Mesenchymal stem cell (in vitro differentiated cells and primary cell): ENCODE measurements at places on chromosomes 4 and X.

- peak; percentile 18 for DNase-seq
These were observed 26.0 kb downstream of the CAPN6 start for GRCh38 chrX:111244235-111244750.

DNA sequence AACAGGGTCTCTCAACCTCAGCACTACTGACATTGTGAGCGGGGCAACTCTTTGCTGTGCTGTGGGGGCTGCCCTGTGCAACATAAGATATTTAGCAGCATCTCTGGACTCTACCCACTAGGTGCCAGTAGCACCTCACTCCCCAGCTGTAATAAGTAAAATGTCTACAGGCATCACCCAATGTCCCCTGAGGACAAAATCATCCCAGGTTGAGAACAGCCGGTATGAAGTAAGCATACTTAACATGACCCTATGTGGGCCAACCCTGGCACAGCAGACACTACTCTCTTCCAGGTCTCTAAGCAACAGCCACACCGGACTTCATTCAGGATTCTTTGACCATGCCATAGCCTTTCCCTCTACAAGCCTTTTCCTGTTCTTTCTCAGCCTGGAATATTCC is 10.5 kb upstream of the MGST2 start:
- DNase-seq = peak; percentile 58

GRCh38 chrX:39199429-39199828 is 398.2 kb downstream of the MID1IP1 start:
- peak; percentile 11 for DNase-seq

DNA sequence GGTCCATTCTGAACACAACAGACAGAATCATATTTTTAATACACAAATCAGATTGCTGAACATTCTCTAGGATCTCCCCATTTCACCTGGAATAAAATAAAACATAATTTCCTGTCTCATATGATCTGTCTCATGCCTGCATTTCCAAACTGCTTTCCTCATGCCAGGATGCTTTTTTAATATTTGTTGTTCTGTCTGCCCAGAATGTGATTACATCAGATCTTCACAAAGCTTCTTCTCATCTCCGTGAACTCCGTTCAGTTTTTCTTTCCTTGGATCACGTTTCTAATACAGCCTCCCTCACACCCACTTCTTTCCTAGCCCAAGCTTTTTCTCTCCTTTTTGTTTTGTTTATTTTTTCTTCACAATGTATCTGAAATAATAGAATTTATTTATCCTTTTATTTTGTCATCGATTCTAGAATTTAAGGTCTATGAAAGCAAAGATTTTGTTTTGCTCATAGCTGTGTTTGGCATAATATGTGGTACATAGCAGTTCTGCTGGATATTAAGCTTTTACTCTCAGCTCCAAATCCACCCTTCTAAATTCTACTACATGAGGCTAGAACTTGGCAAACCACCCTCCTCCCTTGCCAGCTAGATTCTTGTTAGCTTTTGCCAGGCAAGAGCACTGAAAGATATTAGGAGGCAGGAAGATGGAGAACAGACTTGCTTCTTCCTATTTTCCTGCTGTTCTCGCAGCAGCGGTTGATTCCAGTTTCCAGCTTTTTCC is 165.5 kb upstream of the SLIT2 start:
- DNase-seq = no peak

DNA sequence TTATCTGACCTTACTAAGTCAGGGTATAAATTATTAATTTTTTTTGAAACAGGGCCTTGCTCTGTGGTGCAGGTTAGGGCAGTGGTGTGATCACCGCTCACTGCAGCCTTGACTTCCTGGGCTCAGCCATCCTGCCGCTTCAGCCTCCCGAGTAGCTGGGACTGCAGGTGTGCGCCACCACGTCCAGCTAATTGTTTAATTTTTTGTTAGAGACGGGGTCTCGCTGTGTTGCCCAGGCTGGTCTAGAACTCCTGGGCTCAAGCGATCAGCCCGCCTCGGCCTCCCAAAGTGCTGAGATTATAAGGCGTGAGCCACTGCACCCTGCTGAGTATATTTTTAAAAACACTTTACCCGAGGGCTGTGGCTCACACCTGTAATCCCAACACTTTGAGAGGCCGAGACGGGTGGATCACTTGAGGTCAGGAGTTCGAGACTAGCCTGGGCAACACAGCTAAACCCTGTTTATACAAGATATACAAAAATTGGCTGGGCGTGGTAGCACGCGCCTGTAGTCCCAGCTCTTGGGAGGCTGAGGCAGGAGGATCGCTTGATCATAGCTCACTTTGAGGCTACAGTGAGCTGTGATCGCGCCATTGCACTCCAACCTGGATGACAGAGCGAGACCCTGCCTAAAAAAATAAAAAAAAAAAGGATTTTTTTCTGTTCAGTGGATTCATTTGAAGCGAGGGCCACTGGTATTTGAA is 721 bp upstream of the TBC1D25 start:
- no peak for DNase-seq

GRCh38 chrX:13293700-13294099 is 26.2 kb downstream of the ATXN3L start:
- DNase-seq = no peak

DNA sequence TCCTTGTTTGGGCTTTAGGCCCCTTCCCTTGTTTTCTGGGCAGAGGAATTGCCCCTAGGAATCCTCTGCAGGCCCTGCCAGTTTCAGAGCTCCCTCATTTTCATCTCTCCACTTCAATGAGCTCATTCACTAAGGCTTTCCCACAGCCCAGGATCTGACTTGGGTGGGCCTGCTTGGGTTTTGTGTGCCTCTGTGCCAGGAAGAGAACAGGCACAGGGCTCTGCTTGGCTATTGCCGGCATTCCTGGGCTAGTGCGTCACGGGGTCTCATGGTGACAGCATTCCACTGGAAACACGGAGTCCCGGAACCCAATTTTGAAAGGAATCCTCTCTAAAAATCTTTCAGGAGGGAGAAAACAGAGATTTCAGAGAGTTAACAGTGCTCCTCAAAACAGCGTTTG is 150.5 kb downstream of the VCX3A start:
- DNase-seq = no peak

GRCh38 chr4:168487282-168488035 is 7.2 kb upstream of the DDX60L start:
- no peak for DNase-seq

DNA sequence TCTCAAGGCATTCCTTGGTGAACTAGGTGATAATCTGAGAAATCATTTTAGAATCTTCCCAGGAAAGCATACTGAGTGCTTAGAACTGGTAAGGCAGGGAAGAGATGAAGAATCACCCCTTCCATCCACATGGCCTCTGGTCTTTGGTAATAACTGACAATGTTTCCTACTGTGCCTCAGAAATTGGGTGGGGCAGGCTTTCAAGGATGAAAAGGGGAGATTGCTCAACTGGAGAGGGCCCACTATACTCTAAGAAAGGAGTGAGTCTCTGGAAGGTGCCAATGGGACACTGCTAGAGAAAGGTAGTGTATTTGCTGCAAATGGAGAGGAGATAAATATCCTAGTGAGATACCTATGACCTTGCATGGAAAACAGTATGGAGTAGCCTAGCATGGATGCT is 135.0 kb upstream of the SCML1 start:
- no peak for DNase-seq

DNA sequence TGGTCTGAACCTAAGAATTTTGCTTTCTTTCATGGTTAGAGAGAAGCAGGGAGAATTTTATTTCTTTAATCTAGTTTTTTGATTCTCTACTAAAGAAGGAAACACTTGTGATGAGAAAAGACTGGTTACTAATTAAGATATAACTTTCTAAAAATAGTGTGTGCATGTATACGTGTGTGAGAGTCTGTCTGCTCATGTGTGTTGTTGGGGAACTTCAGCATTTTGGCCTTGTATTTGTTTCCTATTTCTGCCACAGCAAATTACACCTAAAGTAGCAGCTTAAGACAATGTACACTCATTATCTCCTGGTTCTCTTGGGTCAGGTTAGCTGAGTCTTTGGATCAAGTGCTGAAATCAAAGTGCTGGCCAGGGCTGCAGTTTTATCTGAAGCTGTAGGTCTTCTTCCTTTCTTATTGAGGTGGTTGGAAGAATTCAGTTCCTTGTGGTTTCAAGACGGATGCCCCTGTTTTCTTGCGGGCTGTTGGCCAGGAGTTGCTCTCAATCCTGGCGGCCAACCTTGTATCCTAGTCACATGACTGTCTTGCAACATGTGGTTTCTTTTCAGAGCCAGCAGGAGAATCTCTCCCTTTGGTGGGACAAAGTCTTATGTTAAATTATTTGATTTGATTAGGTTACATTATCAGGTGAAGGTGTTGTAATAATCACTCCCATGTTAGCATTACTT is 188.4 kb upstream of the CLNK start:
- no peak for DNase-seq

- DNase-seq = no peak
These were observed 376.8 kb downstream of the BCOR start for GRCh38 chrX:39720945-39721344.

GRCh38 chr4:34766935-34767334 is 1477.4 kb downstream of the ARAP2 start:
- no peak for DNase-seq

- DNase-seq = no peak
These were observed 541.8 kb upstream of the SMIM31 start for GRCh38 chr4:164212134-164212533.

DNA sequence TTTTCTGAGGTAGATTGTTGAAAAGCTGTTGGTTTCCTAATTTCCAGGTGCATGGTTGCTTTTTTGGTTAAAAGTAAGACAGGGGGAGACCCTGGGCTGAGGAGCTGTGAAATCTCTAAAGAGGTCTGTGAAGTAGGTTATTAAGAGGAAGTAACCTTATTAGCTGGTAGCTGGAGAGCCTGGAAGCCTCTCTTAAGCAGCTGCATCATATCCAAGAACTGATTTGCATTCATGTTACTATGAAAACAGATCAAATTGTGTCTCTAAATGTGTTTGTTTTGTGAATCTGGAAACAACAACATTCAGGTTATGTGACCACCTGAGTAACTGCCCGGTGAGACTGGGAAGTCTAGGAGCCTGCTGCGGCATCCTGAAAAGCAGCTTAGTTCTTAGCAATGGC is 54.1 kb downstream of the ARHGAP10 start:
- DNase-seq = no peak

DNA sequence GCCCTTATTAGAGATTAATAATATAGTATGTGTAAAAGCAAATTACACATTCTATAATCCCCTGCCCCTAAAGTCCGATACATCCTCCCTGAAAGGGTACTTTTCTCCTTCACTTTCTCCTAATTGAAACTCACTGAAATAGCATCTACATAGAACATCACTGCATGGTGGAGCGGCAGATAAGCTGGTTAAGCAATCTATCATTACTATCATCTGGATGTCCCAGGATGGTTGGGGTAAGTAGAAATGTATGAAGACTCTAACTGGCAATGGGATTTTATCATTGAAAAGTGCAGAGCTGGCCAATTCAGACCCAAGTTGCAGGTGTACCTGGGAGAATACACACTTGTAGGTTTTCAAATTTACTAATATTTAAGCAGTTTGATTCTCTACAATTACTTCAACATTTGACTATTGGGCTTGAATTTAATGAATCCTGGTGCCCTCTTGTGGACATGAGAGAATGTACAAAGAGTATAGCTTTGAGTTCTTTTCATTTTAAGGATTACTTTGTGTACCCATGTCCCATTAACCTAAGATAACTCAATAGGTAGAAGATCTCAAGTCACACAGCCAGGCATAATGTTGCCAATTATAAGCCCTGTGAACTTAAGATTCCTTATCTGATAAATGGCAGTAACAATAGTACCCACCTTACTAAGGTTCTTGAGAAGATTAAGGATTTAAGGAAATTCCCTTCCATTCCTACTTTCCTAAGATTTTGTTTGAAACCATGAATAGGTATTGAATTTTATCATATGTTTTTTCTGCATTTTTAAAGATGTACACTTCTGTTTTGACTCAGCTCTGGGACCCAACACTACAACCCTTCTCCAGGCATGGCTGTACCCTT is 69.8 kb downstream of the SHROOM3 start:
- peak; percentile 65 for DNase-seq

- DNase-seq = peak; percentile 48
These were observed 163.1 kb downstream of the SMARCA1 start for GRCh38 chrX:129360175-129360574.

- no peak for DNase-seq
These were observed 22.3 kb downstream of the TMPRSS11D start for GRCh38 chr4:67861513-67861912.

DNA sequence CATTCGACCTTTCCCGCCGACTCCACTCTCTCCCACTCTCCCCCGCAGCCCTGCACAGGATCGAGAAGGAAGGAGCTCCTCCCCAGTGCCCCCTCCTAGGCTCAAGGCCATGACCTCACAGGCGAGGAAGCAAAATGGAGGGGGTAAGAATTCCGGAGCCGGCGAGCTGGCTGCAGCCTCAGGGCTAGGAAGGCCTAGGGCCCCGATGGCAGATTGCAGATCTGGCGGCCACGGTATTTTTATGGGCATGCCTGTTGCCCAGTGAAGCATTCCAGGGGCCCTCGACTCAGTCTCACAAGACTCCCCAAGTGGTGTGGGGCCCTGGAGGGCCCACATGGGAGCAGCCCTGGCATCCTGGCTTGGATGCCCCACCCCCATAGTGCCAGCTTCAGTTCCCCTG is 942 bp upstream of the L1CAM start:
- no peak for DNase-seq

- no peak for DNase-seq
These were observed 95.4 kb downstream of the VCX2 start for GRCh38 chrX:8075636-8076035.

DNA sequence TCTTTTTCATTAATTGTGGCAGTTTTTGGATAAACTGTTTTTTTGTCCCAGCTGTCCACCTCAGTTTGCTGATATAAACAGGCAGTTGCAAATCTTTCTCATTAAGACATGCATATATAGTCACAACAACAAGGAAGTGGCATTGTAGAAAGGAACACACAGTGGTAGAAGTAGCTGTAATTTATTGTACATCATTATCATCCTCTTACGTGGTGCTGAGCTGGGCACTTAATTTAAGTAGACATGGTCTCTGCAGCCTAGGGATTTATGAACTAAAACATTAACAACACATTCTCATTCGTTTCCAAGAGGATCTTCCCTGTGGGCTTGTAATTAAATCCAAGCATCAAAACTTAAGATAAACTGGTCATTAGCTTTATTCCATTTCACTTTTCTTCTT is 500.2 kb downstream of the INPP4B start:
- DNase-seq = no peak

DNA sequence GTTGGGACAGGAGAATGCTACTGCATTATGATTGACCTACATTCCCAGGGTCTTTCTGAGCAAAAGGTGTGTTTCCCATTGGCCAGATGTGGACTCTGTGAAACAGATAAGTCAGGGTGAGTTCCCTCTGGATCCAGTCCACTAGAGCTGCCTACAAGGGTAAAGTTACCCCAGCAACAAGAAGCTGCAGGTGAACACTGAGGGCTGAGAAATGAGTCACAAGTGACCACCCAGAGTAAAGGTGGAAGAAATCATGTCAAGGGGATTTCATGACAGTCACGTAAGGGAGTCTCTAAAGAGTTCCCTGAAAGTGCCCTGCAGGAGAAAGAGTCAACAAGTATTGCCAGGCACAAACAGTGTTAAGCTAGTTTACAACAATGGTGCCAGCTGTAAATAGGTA is 16.3 kb downstream of the F8A1 start:
- DNase-seq = no peak
